ENCODE measurements at places on chromosomes 4 and X.

- DNase-seq = no peak
Measured at GRCh38 chr4:125956276-125956675, 641.5 kb downstream of the FAT4 start.

- no peak for DNase-seq
Measured at GRCh38 chr4:175297965-175298565, 379.9 kb downstream of the ADAM29 start.

DNA sequence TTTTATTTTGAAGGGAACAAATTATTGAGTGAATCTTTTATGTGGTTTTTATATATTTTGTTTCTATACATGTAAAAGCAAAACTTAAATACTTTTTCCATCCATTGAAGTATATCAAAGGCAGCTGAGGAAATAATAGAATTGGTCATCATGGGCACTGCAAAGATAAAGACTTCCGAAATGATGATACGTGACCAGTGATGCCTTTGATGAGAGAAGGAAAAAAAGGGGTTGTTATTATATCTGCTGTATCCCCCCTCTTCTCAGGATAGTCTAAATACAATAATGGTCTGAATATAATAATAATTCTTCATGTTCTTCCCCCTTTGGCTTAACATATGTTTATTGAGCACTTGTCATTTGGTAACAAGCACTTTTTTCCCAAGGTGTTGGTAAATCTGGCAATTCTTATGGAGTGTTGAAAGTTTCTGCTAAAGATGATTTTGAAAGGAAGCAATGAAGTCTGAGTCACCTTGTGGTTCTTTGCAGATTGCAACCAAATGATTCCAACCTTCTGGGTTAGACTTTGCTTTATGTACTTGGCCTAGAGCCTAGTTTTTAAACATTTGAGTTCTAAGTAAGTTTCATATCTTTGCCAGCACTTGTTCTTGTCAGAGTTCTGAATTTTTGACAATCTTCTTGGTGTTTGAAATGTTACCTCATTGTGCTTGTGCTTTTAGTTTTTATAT lies 60.8 kb downstream of the USP9X start:
- peak; percentile 29 for DNase-seq

DNA sequence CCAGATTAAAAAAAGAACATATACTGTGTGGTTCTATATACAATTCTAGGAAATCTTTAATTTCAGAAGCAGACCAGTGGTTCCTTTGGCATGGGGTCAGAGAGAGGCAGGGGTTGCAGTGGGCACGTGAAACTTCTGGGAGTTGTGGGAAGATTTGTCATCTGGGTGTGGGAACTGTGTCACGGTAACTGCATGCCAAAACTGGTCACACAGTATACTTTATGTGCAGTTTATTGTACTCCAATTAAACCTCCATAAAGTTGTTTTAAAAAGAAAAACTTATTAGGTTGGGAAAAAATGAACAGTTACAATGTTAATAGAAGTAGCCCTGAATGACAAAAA lies 26.7 kb upstream of the STS start:
- DNase-seq = no peak

GRCh38 chr4:519885-520682 lies 21.1 kb downstream of the PIGG start:
- no peak for DNase-seq

DNA sequence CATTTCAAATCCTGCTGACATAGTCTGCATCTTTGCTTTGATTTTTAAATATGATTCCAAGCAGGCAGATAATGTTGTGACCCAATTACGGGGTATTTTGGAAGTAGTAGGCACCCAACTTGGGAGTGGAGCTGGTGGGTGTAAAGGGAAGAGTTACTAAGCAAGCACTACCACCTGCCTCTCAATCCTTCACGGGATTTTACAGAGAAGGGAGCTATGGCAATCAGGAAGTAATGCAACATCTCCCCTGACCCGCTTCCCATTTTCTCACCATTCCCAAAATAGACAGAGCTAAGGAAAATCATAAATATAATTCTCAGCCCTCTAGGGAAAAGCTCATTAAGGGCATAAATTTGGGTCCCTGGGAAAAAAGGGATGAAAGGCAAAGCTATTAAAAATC lies 9.2 kb downstream of the APBB2 start:
- DNase-seq = peak; percentile 11

DNA sequence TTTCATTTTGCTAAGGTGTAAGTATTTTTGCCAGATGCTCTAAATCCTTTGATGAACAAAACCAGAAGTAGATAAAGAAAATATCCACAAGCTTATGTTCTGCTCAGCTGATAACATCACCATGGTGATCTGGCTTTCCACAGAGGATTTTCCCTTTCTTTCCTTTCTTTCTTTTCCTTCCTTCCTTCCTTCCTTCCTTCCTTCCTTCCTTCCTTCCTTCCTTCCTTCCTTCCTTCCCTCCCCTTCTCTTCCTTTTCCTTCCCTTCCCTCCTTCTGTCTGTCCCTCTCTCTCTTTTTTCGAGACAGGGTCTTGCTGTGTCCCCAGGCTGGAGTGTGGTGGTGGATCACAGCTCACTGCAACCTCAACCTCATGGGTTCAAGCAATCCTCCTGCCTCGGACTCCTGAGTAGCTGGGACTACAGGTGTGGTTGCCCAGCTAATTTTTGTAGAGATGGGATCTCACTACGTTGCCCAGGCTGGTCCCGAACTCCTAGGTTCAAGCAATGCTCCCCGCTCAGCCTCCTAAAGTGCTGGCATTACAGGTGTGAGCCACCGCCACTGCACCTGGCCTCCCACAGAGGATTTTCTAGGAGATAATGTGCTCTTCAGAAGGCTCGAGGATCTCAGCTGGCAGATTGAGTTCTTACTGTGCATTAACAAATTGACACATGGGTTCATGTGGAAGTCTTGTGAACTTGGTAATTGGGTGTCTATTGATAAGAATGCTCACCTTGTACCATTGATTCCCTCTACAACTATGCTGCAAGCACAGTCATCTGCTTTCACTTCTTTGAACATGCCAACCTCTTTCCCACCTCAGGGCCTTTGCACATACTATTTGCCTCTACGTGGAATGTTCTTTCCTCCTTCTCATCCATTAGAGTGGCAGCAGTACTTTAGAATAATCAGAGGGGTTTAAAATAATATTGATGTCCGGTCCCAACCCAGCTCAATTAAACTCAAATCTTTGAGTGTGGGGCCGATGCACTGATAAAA lies 1.4 kb upstream of the RHOH start:
- DNase-seq = no peak

DNA sequence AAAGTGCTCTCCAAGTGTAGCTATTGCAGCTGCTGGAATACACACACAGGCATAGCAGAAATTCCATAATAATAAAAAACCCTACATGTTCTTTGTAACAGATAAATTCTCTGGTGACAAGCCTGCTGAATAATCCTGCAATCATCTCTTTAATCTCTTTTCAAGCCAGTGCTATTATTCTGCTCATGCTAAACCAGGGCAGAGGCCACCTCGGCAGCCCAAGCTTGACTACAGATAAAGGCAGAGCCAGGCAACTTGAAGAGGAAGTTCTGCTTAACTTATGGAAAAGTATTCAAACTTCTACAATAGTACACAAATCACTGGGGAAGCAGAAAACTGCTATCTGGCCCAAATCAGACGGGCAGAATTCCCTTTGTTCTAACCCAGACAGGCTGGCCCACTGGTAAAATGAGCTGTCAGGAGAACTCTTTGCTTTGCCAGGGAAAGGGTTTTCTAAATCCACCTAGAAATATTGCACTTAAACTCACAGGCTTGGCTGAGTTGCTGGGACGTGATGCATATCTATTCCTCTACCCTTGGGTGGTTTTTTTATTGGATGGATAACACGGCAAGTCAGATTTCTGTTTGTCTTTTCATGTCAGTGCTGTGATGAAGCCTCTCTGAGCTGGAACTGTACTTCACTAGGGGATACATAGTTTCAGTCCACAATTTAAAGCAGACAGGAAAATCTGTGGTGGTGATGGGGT lies 70.5 kb downstream of the GATB start:
- no peak for DNase-seq

DNA sequence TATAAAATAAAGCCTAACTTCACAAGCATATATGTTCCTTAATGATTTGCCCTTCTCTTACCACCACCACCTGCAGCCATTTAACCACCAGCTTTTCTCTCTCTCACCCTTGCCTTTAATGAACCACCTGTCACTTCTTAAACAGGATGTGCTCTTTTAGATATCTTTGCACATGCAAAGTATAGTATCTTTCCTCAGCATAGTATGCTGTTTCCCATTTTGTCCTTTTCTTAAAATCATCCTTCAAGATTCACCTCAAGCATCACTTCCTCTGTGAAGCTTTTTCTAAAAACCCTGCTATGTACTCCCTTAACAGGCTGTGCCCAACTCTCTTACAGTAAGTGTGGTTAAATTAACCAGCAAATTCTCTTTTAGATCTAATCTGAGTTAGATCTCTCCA lies 8.2 kb upstream of the CNOT6L start:
- DNase-seq = no peak

- DNase-seq = no peak
Measured at GRCh38 chr4:10492464-10492863, 35.2 kb upstream of the ZNF518B start.

DNA sequence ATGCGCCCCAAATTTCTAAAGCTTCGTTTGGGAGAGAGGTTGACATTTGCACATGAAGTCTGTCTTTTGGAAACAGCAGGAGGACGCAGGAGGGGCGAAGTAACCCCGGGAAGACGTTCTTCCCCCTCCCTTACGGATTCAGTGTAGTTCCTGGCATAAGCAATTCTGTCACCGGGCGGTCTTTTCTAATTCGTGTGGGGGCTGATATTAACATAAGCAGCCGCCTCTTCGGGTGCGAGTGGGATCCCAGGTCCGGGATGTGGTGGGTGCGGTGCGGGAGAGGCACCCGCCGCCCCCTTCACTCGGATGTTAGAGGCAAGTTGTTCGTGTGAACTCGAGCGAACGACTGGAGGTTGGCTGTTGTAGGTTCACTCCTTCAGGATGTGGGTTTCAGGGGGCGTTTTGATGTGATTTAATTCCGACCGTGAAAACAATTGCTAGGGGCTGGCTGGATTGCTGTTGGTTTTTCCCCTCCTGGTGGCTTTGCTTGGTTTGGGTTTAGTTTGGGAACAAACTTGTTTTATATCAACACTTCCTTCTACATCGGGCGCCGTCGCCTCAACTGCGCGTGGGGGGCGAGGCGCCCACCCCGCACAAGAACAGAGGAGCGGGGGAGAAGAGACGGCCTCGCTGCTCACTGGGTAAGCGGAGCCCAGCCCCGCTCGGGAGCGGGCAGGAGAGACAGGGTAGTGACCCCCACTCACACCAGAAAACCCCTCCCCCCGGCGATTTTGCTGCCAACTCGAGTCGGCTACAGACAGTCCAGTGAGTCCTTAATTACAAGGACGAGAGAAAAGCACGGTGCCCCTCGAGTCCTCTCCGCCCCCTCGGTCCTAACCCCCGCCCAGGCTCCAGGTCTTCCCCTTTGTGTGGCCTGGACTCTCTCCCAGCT lies 2.9 kb upstream of the LEF1 start:
- DNase-seq = no peak

DNA sequence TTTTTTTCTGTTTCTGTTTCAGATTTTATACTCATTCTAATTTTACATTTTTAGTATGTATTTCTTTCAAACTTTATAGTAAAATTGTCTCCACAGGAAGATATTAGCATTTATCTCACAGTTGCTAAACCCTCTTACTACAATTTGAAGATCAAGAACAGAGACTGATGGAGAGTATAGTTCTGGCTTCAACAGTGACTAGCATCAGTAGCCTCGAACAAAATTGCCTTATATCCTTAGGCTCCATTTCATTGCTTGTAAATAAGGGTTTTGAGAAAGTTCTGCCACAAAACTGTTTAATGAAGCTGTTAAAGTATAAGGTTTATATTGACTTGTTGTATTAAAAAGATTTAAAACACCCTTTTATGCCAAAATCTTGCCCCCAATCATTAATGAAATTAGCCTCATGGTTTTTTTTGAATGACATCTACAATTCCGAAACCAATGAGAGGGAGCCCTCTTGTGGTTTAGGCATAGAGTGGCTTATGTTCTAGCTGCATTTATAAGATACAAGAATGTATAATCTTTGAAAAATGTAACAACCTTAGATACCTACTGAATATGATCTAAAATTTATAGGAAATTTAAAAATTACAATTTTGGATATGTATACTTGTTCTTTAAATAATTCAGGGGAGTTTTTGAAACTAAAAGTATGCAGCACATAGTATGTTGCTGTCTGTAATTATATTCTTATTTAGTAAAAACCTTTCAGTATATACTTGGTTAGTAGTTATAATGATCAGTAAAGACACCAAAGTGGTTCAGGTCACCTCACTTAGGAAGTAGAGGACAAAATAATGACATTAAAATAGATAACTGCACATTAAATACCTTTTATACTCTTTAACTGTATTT lies 109.8 kb upstream of the HPGD start:
- peak; percentile 67 for DNase-seq

- DNase-seq = no peak
Measured at GRCh38 chr4:121154103-121154515, 10.0 kb downstream of the TNIP3 start.

GRCh38 chrX:53599781-53600396 lies 86.6 kb downstream of the HUWE1 start:
- DNase-seq = no peak

GRCh38 chrX:154738011-154738738 lies 12.7 kb downstream of the GAB3 start:
- peak; percentile 65 for DNase-seq

DNA sequence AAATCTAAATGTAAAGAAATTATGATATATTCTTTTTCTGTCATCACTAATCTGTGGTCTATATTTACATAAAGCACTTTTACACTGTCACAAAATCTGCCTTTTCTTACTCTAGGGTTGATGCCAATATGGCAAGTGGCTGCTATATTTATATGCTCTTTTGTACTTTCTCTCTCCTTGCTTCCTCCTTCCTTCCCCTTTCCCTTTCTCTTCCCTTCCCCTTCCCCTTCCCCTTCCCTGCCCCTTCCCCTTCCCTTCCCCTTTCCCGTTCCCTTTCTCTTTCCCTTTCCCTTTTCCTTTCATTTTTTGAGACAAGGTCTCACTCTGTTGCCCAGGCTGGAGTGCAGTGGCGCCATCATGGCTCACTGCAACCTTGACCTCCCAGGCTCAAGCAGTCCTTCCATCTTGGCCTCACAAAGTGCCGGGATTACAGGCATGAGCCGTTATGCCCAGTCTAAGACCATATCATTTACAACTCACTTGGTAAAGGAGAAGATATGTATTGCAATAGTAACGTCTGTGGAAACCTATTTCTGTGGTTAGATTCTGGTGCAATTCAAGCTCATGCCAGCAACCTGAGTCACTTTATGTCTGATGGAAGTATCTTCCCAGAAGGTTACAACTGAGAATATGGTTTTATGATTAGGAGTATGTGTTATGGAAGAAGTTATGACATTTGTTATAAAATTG lies 13.9 kb upstream of the PLAC8 start:
- DNase-seq = peak; percentile 73
